Karpas-422 (cell line): ENCODE measurements at places on chromosomes 7 and 10. TPM values are rescaled to one million over a fixed set of nuclear protein-coding genes. Genes with fewer than 3 reads are reported as not detected.
A peak's percentile ranks its signal among the peaks of the same experiment; 100 is the strongest.

Gene CTAGE8
- total RNA-seq = not detected in 2 replicates

- DNase-seq = no peak
- no peaks in the 10 kb centered on the region for H3K36me3 ChIP-seq
- no peak overlapping the region for H3K27ac ChIP-seq
- H3K4me1 ChIP-seq = peaks cover 8% of the 10 kb centered on the region
Observed at GRCh38 chr10:79488336-79488735, 24.0 kb upstream of the EIF5AL1 start.

Gene ZNF22
- 34.9 and 53.2 TPM in 2 replicates for total RNA-seq

DNA sequence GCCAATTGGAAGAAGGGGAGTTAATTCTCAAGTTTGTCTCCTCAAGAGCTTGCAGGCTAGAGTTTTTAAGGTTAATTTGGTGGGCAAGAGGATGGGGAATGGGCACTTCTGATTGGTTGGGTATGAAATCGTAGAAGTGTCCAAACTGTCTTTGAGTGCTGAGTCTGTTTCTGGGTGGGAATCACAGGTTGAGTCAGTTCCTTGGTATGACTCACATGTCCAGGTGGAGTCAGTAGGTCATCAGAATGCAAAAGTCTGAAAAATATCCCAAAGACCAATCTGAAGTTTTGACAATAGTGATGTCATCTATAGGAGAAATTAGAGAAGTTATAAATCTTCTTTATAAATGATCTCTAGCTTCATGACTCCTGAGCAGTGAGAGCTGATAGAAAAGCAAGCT lies 1252.2 kb downstream of the REEP3 start:
- no peaks in the 10 kb centered on the region for H3K36me3 ChIP-seq
- H3K4me1 ChIP-seq = no peaks in the 10 kb centered on the region

DNA sequence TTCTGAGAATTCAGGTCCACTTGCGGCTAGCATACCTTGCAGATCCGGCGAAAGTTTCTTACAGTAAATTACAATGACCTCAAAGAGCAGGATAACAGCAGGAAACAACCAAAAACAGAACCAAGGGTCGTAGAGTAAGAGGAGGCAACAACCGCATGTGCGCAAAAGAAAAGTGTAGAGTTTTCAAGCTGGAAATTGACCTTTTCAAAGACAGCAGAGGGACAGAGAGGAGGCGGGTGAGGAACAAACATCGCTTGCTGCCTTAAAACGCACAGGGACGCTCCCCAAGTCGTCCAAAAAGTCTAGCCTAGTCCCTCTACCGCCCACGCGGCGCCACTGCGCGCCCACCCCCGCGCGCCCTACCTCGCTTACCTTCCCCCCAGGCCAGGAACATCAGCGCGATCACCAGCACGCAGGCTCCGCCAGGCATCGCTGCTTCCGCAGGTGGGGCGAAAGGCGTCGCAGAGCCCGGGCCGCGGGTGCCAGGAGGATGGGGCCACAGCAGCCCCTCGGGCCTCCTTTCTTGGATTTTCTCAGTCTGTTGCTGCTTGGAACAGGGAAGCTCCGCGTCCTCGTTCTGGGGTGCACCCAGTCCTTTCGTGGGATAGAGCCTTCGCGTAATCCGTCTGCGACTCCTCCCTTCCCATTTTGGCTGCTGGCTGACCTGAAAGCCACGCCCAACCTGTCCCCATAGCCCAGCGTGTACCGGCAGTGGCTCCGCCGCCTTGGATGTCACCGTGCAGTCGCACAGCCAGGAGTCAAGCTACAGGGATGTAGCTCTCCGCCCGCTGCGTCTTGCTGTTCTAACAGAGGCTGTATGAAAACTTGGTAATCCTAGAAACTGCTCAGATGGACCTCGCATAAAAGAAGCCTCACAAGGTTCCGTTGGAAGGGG lies at the start of gene VWDE:
TSS of gene VWDE (minus strand) at position 579 of the 895 bp plus-strand sequence. CDS start at position 430, 149 bp downstream.
- H3K27ac ChIP-seq = no peak within 1 kb of the TSS
- H3K4me1 ChIP-seq = no peaks in the 10 kb centered on the region
- H3K27me3 ChIP-seq = no peaks in the 10 kb centered on the region
- no peak for DNase-seq

Gene ST8SIA6
- total RNA-seq = not detected in 2 replicates

DNA sequence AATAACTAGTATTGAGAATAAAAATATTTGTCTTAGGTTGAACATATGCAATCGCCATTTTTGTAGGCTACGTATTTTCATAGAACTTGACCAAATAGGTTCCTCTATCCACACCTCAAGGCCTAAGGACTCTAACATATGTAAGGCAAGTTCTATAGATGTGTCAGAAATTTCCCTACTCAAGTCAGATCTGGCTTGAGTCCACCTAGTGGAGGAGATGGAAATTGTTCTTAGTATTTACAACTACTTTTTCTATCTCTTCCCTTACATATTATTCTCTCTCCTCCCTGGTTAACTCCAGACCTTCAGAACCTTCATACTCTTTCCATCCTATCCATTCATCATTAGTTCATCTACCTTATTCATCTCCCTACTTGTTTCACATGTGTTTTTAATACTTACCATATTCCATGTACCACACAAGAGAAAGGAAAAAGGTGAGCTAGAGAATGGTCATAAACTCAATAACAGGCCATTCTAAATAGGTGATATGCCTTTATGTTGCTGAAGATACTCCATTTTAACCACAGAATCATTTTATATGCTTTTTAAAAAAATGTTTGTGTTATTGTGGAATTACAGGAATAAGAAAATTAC lies 174.5 kb upstream of the HDAC9 start:
- no peaks in the 10 kb centered on the region for H3K4me1 ChIP-seq
- H3K4me3 ChIP-seq = no peak overlapping the region
- H3K27ac ChIP-seq = no peak overlapping the region
- DNase-seq = peak; percentile 78
- no peaks in the 10 kb centered on the region for H3K36me3 ChIP-seq

GRCh38 chr10:86960003-86960862 lies 1.8 kb downstream of the SNCG start:
- no peaks in the 10 kb centered on the region for H3K36me3 ChIP-seq
- peak; percentile 88 for DNase-seq
- no peaks in the 10 kb centered on the region for H3K4me1 ChIP-seq
- no peaks in the 10 kb centered on the region for H3K27me3 ChIP-seq
- H3K27ac ChIP-seq = no peak overlapping the region
- no peak overlapping the region for H3K4me3 ChIP-seq

- no peaks in the 10 kb centered on the region for H3K27me3 ChIP-seq
- no peaks in the 10 kb centered on the region for H3K36me3 ChIP-seq
- no peak within 1 kb of the TSS for H3K4me3 ChIP-seq
- no peak within 1 kb of the TSS for H3K27ac ChIP-seq
Observed at GRCh38 chr7:140640727-140641523, at the start of gene DENND2A. Gene DENND2A, minus strand, starts transcription at chr7:140640813. Its CDS starts 38,416 bp downstream, at chr7:140602397.

- no peaks in the 10 kb centered on the region for H3K36me3 ChIP-seq
- H3K27me3 ChIP-seq = no peaks in the 10 kb centered on the region
- H3K4me1 ChIP-seq = no peaks in the 10 kb centered on the region
- no peak overlapping the region for H3K27ac ChIP-seq
Observed at GRCh38 chr10:127872871-127873600, 19.7 kb downstream of the CLRN3 start.

Gene PLPP4
- total RNA-seq = 6.7 and 9.7 TPM in 2 replicates

Gene SRRM3
- not detected in 2 replicates for total RNA-seq

Gene SH2D4B
- 0.07 TPM in 1 of 2 replicates, not detected in the other for total RNA-seq

Gene FOXI2
- not detected in 2 replicates for total RNA-seq

DNA sequence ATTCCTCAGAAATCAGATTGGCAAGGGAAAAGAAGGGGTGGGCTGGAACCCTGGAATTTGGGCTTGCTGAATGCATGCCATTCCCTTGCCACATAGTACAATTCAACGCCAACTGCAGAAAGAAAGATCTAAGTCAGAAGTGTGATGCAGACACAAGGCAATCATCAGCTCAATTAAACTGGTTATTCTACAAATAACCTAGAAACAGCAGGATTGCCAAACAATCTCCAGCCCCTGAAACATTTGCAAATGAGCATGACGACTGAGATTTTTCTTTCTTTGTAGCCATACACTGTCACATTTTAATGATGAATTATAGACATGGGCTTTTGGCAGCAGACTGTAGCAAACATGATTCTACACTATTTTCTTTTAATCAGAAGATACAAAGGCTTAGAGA lies 16.5 kb upstream of the CREB5 start:
- no peak overlapping the region for H3K27ac ChIP-seq
- no peak for DNase-seq
- H3K27me3 ChIP-seq = 0 out of 2 replicates have a peak, but pooled peaks cover 2% of the 10 kb centered on the region
- no peaks in the 10 kb centered on the region for H3K36me3 ChIP-seq

Gene C10orf105
- total RNA-seq = not detected in 2 replicates

- no peak for DNase-seq
- no peak overlapping the region for H3K27ac ChIP-seq
- no peaks in the 10 kb centered on the region for H3K4me1 ChIP-seq
- no peaks in the 10 kb centered on the region for H3K36me3 ChIP-seq
- H3K27me3 ChIP-seq = no peaks in the 10 kb centered on the region
Observed at GRCh38 chr7:20895563-20895962, 108.9 kb upstream of the SP8 start.

- H3K27me3 ChIP-seq = no peaks in the 10 kb centered on the region
- no peak overlapping the region for H3K27ac ChIP-seq
- H3K36me3 ChIP-seq = no peaks in the 10 kb centered on the region
- no peaks in the 10 kb centered on the region for H3K4me1 ChIP-seq
- peak; percentile 76 for DNase-seq
Observed at GRCh38 chr10:80924063-80924952, 386.6 kb downstream of the SH2D4B start.

Gene TRDMT1
- 3.1 and 8.3 TPM in 2 replicates for total RNA-seq

GRCh38 chr7:18497800-18498199 lies 2.3 kb downstream of the HDAC9 start:
- H3K27me3 ChIP-seq = no peaks in the 10 kb centered on the region
- H3K27ac ChIP-seq = no peak overlapping the region
- H3K36me3 ChIP-seq = no peaks in the 10 kb centered on the region
- peaks cover 44% of the 10 kb centered on the region for H3K4me1 ChIP-seq
- H3K4me3 ChIP-seq = peak overlapping the region; percentile 68; the same call in 1 of the 2 replicates

GRCh38 chr10:13674645-13675588 lies 88.2 kb downstream of the PRPF18 start:
- H3K27me3 ChIP-seq = no peaks in the 10 kb centered on the region
- DNase-seq = no peak
- H3K36me3 ChIP-seq = no peaks in the 10 kb centered on the region
- no peaks in the 10 kb centered on the region for H3K4me1 ChIP-seq
- H3K27ac ChIP-seq = no peak overlapping the region

DNA sequence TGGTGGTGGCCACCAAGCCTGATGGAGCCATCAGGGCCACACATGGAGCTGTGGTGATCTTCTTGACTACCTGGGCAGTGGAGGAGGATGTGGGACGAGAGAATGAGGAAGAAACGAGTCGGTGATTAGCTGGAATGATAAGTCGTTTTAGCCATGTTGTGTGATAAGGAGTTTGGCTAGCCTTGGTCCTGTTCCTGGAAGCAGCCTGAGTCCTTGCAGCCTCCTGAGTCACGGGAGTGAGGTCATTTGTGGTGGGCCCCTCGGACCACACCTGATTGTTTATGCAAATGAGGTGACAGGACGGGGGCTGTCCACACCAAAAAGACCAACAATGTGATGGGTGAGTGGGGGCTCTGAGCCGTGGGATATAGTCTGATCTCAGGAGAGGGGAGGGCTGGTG lies 554.4 kb downstream of the PTPRN2 start:
- no peaks in the 10 kb centered on the region for H3K4me1 ChIP-seq
- no peak overlapping the region for H3K27ac ChIP-seq
- H3K36me3 ChIP-seq = no peaks in the 10 kb centered on the region
- no peak overlapping the region for H3K4me3 ChIP-seq
- no peaks in the 10 kb centered on the region for H3K27me3 ChIP-seq

GRCh38 chr10:114389426-114389825 lies 14.9 kb downstream of the AFAP1L2 start:
- no peaks in the 10 kb centered on the region for H3K27me3 ChIP-seq
- H3K4me3 ChIP-seq = no peak overlapping the region
- no peak overlapping the region for H3K27ac ChIP-seq
- no peaks in the 10 kb centered on the region for H3K36me3 ChIP-seq
